ENCODE measurements at places on chromosomes 12 and 14.

GRCh38 chr12:129973236-129973961 lies 69.6 kb upstream of the TMEM132D start:
- no peak for DNase-seq

DNA sequence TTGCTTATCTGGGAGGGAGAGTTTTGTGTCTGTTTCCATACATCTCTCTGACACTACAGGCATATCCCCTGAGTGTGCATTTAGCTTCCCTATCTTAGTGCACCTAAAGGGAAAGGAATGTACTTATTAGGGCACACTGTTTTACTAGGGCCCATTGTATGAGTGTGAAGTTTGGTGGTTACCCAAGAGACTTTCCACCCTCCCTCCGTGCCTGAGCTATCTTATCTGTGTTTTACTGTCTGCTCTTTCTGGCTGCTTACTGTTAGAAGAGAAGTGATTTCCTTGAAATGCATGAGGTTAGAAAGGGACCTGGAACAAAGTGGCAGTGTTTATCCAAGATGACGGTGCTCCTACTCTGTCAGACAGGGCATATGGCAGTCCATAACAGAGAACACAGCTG lies 8.5 kb upstream of the SVOP start:
- no peak for DNase-seq

DNA sequence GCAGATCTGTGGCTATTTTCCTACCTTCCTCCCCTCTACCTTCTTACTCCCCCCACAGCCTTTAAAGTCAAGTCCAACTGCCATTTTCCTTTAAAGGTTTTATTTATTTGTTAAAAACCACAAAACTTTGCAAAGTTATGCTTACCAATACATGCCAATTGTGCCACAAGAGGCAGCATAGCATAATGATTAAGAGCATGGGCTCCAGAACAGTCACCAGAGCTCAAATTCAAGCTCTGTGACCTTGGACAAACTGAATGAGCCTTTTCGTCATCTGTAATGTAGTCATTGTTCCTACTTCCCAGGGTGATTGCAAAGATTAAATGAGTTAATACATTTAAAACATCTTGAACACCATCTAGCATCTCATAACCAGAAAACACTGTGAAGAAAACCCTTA lies 13.0 kb upstream of the FMNL3 start:
- no peak for DNase-seq

DNA sequence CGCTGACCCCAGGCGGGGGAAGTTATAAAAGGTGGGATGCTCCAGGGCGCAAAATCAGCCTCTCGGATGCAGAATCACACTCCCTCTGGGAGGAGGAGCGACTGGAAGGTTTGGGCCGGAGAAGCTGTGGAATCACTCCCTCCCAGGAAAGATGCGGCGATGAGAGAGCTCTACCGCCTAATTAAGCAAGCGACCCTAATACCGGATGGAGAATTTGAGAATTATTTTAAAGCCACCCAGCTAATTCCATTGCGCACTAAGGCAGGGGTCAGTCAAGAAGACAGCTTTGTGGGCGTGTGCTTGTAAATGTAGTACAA lies 1.9 kb downstream of the COL2A1 start:
- DNase-seq: no peak

GRCh38 chr14:38592764-38593442 lies 337.0 kb upstream of the CLEC14A start:
- DNase-seq: no peak

All from NCI-H460 (cell line).